ENCODE measurements at places on chromosomes 3 and 15.
A peak's percentile ranks its signal among the peaks of the same experiment; 100 is the strongest.

DNA sequence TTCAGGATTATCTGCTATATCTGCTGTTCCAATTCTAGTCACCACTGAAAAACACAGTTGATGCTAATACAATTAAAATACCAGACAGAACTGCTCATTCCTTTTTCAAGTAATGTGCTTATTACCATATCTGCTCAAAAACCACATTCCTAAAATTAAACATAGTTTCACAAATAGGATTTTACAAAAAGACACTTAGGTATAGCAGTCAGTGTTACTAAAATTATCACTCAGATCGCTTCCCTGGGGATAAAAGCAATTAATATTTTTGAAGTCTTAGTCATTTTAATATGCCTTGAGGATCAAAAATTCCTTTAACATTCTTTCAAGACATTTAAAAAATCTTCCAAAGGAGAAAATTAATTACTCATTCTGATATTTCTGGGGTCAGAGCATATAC is 71.5 kb downstream of the RAD18 start:
- DNase-seq, result no peak

- no peak for DNase-seq
Measured at GRCh38 chr15:39478996-39479395, 101.9 kb upstream of the THBS1 start.

DNA sequence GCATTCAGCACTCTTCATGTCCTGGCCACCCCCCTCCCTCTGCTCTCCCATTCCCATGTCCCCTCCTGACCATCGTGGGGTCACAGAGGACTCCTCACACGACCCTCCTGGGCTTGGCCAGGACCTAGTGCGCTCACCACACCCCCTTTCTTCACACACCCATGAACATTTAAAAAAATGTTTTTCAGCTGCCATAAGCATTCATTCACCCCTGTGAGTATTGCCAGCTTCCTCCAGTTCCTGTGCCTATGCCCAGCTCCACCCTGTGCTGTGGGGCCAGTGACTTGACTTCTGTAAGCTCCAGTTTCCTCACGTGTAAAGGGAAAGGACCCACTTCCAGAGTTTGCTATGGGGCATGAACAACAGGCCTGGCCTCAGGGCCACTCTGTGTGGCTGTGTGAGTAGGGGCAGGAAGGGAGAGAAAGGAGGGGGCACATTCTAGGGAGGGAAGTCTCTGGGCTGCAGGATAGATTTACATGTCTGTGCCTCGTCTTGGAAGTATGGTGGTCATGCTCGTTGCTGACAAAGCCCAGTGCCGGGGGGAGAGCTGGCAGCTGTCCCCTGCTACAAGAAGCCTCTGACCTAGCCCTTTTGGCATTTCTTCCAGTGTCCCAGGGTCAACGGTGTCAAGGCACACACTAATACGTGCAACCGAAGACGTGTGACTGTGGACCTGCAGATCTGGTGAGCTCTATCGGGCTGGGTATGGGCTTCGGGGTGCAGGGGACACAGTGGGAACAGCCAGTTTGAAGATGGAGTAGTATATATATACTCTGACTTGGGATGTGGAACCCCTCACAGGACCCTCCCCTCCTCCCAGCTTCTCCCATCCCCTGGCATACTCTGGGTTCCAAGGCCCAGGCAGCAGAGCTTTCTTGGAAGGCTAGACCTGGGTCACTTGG is 22.8 kb downstream of the ESYT3 start:
- DNase-seq, result no peak

DNA sequence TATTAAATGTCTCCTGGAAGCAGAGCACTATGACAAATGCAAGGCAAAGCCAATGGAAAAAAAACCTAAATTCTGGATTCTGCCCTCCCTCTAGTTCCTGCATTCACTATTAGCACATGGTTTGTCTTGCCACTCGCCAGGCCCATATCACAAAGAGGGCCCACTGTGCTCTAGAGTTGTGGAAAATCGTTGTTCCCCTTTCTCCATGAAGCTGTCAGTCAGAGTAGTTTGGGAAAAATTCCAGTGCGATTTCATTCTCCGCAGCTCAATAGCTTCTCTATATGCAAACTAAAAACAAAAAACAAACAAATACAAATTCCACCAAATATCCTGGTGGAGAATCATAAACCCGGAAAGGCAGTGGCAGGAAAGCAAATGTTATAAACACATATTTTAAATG is 77.3 kb downstream of the RORA start:
- DNase-seq, result no peak

DNA sequence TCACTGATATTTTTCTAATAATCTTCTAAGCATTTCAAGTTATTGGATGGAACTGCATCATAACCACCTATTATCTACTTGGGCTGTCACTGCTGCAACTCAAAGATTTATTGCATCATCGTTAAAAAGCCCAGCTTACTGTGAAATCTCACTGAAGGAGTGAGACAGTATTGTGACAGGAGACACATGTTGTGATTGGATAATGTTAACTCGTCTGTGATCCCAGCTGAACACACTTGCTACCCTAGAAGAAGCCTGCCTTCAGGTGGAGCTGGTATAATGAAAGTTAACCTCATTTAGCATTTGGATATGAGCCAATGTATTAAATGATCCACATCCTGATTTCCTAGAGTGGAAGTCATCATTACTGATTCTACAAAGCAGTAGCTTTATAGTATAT is 138.1 kb downstream of the MAP2K5 start:
- DNase-seq, result no peak

DNA sequence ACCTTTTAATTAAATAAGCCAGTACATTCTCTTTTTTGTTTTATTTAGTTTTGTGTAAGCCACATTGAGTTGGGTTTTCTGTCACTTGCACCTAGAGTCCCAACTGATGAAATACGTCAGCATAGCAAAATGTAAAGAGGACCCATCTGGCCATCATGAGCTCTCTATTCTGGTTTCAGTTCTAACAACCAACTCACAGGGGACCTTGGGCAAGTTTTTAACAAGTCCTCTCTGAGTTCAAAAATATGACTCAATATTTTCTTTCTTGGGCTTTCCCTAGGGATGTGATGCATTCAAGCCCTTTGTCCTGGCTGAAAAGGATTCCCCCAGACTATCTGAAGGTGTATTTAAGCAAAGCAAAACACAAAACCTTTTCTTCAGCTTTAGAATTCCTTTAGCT is 32.9 kb downstream of the PLCH1 start:
- no peak for DNase-seq

DNA sequence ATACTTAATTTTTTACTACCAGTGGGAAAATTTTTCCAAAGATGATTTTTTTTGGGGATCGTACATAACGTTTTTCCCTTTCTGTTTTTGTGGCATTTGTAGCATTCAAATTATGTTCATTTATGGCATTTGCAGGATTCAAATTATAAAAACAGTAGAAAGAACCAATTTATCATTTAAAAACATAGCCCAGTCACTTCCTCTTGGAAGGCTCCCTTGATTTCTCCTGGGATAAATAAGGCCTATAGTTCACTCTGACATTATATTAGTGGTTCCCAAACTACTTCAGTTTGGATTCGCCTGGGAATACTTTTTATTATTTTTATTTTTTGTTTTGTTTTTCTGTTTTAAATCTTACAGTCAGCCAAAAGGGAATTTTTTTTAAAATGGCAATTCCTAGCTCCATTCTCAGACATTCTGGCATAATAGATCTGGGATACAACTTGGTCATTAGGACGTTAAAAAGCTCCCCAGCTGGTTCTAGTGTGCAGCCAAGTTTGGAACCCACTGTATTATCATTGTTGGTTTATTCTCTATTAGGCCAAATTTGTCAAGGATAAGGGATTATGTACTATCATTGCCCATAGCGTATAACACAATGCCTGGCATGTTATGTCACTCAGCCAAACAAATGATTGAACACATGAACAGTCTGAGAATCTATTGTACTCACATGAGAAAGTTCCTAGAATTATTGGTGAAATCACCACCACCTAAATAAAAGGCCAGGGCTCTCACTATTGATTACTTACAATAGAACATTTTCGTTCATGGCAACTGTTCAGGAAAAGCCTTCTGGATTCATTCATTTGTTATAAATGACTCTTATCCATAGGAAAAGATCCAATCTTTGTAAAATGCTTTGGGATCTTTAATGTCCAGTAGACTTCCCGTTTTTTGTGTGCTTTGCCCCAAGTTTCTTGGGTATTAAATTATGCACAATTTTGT is 28.9 kb downstream of the RARB start:
- no peak for DNase-seq

- DNase-seq, result peak; percentile 6
Measured at GRCh38 chr3:38479431-38480092, 16.6 kb upstream of the EXOG start.

- no peak for DNase-seq
Measured at GRCh38 chr3:16510620-16511319, 2.7 kb downstream of the RFTN1 start.

- no peak for DNase-seq
Measured at GRCh38 chr3:143795874-143796273, 52.4 kb downstream of the SLC9A9 start.

DNA sequence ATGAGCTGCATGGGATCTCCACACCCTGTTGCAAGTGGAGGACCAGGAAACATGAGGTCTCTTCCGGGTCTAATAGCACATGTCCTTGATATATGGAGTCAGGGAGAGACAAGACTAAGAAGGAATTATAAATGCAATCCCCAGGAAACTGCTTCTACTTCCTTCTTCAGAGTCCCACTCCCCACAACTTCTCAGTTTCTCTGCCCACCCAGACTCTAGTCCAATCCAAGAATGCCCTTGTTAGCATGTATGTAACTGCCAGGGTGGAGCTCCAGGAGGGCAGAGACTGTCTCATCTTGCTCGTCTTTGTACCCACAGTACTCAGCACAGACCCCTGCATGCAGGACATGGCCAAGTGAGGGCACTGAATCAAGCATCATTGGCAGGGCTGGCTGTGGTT is 8.3 kb downstream of the DAPK2 start:
- DNase-seq, result no peak

DNA sequence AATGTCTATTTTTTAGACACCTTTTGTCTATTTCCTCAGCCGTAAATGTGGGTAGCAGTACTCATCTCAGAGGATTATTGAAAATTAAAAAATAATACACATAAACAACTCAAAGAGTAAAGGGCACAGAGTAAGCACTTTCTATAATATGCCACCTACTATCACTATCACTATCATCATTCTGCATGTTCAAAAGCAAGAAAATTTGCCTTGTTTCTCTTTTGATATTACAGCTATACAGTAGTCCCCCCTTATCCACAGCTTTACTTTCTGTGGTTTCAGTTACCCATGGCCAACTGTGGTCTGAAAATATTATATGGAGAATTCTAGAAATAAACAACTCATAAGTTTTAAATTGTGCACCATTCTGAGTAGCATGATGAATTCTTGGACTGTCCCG is 27.7 kb downstream of the CLASP2 start:
- DNase-seq, result no peak

GRCh38 chr3:9884555-9885165 is 4.6 kb upstream of the CIDEC start:
- DNase-seq, result no peak

DNA sequence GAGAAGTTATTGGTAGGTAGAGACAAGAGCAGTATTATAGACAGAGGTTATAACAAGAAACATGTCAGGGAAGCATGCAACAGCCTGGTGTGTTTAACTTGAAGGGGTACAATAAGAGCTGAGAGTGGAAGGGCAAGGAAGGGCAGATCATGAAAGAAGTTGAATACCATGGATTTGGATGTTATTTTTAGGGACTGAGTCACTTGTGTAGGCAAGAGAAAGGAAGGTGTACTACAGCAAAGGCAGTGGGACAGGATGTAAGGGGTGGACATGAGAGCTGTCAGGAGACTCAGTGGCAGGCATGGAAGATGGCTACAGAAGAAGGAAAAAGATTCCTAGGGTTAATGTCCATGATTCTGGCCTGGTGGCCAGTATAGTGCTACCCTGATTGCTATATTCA is 66.4 kb downstream of the TFG start:
- no peak for DNase-seq

- DNase-seq, result no peak
Measured at GRCh38 chr3:120741837-120742197, 499 bp downstream of the RABL3 start.

DNA sequence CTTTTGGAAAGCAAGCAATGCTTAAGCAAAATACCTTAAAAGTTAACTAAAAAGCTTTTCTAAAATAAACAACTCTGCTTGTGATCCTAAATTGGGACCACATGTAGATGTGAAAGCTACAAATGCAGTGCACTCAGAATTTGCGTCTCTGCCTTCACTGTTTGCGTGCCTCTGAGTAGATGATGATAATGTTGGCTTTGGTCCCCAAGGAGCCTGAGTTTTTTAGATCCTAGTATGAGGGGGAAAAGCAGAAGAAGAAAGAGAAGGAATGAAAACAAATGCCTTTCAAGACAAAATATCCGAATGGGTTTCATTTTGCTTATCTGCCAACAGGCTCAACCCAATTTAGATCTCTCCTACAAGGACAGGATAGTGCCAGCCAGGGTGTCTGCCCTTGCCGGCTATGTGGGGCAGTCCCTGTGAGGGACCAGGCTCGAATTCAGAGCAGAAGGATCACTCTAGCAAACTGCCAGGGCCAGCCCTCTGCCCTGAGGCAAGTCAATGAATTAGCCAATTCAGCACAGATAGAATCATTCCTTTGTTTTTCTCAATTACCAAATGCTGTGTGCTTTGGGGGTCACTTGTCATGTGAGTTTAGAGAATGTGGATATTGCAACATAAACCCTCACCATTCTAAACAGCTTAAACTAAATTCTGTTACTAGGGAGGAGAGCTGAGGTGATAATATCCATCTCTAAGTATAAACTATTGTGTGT is 28.5 kb downstream of the SCG5 start:
- no peak for DNase-seq

- no peak for DNase-seq
Measured at GRCh38 chr3:643376-643775, 446.8 kb downstream of the CHL1 start.

- DNase-seq, result no peak
Measured at GRCh38 chr3:71101014-71101413, 482.5 kb downstream of the FOXP1 start.

GRCh38 chr15:58770519-58770856 is 614 bp upstream of the MINDY2 start:
- DNase-seq, result peak; percentile 40

DNA sequence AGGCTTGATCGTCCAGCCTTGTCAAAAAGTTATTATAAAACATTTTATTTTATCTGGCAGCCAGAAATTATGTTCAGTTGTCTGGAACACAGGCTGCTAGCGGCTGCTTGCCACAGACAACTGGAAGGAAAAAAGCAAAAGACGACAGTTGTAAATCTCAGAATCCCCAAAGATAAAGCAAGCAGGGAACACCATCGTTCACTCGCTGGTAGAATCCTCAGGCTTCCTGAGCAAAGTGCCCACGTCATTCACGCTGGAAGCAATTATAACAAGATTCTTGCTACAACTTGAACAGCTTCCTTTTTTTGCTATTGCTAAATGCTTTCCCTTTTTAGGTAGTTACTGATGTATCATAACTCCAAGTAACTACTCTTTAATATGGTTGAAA is 33.6 kb downstream of the ADAMTS17 start:
- DNase-seq, result no peak

- no peak for DNase-seq
Measured at GRCh38 chr3:144437989-144438388, 466.4 kb downstream of the DIPK2A start.

DNA sequence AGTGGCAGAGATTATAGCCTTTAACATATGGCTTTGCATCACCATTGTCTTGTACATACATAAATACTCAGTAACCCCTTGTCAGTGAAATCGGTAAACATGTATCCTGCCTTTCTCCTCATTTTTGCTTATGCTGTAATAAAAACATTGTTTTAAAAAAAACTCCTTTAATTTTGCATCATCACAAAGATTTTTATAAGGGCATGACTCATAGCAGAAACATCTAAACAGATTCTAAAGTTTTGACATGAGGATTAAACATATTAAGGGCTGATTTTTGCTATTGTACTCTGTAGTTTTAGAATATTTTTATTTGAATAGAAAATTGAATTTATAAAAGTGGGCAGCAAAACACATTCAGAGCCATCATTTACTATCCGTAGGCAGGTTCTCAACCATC is 275.9 kb downstream of the ZIC4 start:
- DNase-seq, result no peak

All from NCI-H1092 (cell line).